CD4-positive, alpha-beta T cell treated with Interleukin-6 at 100 ng/mL for 8 hours (primary cell): ENCODE measurements at places on chromosomes 2 and 18.

DNA sequence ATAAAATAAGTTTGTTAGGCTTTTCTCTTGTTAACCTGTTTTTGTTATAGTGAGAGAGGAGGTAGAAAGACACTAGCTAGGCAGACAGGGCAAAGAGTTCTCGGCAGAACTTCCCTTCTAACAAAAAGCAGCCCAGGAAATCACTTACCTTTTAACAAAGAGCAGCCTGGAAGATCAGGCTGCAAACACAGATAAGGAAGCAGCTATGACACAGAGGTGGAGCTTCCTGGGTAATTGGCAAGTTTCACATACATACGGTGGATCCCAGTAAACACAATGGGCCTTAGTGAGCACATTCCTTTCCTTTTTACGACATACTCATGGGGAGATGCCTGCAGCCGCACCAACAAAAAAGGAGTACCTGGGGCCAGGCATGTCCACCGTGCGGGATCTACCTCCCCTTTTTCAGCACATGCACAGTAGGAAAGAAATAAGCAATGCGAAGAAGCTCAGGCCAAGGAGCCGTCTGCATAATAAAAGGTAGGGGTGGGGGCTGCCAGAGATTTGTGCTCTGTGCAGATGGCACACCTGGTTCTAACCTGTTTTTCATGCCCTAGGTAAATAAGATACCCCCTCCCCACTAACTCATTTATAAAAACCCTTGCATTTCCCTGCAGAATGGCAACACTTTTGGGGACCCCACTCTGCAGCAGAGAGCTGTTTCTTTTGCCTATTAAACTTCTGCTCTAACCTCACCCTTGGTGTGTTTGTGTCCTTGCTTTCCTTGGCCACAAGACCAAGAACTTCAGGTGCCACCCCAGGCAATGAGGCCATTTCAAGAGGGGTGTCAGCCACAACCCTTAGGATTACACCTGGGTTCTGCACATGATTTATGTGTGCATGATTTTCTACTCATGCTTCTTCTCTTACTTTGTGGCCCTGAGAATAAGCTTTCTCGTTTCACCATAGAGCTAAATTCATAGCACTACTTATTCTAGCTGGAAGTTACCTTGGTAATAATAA is 26.5 kb downstream of the MDH1 start:
- no peak for DNase-seq

DNA sequence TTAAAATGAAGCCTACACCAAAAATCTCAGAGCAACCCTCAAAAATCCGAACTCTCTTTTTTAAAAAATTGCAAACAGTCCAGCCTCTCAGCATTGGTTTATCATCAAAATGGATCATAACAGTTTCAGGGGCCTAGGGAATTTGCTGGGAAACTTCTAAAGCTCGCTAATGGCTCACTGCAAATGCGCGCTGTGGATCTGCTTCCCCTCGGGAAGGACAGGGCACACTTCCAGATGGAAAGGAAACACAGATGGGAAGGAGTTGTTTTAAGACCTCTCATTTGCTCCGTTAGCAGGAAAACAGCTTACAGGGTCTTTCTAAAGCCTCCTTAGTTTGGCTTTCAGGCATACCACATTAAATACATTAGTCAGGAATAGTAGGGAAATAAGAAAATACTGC is 27.2 kb downstream of the FECH start:
- DNase-seq, result no peak

DNA sequence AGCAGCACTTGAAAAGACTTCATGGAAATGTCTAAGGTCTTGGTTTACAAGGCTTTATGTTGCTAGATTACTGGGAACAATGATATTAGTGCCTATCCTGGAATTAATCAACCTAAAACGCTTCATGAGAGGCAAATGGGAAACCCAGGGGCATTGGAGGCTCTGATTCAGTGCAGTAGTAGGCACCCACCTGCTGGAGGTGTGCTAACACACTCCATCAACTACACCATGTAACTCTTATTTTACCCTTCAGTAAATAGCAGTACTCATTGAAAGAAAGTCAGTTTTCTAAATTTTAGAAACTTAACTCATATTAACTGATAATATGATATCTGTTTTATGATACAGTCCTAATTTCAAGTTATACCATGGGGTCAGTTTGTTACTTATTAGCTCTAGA is 17.4 kb upstream of the HNRNPA3 start:
- DNase-seq, result no peak

GRCh38 chr2:8569332-8569930 is 112.4 kb upstream of the ID2 start:
- no peak for DNase-seq

- no peak for DNase-seq
Measured at GRCh38 chr2:3600256-3600855, 5.4 kb downstream of the COLEC11 start.

DNA sequence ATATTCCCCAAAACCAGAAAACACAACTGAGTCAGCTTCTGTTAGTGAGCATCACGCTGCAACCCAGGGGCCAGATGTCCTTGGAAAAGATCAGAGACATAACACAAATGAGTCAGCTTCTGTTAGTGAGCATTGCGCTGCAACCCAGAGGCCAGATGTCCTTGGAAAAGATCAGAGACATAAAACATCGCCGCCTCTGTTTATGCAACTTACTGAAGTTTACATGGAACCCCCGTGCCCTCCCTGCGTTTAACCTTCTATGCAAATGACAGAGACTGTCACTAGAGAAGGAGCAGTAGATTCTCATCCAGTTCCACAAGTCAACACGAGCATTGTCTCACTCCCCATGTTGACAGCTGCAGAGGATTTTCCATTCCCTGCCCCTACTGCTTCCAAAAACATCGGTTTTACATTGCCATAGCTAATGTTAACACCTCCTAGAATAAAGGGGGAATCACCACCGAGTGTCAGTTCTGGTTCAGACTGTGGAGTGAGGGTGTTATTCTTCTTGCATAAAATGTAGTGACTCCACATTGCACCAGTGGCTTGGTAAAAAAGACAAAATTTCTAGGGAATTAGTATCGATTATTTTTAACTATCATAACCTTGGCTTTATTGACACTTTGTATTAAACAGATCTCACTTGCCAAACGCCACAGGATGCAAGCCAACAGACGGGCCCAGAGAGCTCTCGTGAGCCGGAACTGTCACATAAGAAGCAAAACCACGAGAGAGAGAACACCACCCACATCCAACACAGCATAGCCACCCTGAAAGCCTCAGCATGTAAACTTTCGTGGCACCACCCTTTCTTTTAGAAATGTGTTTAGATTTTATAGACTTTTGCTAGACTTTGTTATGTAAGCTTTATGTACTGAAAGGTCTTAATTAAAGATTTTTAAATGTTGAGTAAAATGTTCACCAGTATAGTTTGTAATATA is 87.7 kb downstream of the SH3YL1 start:
- DNase-seq, result peak; percentile 70

DNA sequence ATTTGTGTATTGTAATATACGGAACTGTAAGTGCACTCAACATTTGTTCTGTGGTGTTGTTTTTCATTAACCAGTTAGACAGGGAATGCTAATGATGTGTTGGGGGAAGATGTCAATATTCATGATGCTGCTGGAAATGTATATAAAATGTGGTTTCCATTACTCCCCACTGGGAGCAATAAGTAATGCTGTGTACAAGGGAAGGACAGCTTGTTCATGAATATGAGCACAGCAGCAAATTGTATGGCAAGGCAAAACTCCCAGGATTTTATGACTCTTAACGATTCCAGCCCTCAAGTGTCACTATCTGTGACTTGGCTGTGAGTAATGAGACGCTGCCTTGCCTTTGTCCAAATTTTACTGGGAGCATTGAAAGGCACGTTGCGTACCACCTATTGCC is 312.4 kb upstream of the DDX18 start:
- DNase-seq, result no peak

DNA sequence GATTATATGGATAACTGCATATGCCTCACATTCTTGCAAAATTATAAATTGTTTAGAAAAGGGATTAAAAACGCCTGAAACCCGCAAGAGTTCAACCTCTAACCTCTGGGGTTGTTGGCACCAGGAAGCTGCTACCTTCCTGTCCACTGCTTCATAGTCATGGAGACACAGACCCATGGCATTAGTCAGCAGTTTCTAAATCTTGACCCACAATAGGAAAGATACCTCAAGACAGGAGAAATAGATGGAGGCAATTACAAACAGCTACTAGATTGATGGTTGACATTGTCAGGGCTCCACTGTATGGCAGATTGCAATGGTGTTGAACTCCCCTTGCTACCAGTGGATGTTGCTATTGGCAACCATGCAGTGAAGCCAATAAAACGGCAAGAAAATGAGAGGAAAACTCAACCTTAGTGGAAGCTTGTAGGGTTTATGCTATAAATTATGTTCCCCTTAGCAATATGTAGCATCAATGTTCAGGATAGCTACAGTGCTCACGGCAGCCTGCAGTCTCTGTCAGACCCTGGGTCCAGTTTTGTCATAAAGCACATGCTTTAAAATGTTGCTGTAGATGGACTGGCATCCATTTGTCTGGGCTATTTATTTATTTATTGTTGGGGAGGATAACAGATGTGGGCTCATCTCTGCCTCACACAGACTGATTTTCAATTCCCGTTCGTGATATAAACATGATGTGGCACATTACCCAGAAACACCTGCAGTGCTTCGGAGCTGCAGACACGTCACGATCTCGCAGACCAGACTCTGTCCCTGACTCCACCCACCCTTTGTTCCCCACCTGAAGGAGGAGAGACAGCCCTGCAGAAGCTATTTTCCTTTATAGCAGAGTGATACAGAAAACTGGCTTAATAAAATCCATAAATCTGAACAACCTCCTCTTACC is 233.4 kb downstream of the AGPS start:
- no peak for DNase-seq

DNA sequence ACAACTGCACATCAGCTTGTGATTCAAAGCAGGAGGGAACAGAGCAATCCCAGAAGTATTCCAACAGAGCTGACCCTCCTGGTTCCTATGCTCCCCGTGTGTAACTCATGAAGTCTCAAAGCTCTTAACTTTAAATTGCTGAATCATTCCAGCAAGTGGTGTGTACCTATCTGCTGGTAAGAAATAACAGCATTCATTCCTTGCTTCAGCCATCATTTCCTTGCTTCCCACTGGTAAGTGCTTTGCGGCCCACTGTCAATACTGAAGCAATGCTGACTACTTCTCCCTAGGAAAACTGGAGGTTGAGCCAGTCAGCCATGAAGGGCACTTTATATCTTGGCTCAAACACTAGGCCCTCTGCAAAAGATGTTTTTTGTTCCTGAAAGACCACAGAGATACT is 222.4 kb downstream of the EXOC6B start:
- DNase-seq, result no peak

- no peak for DNase-seq
Measured at GRCh38 chr2:129262934-129263333, 716.5 kb upstream of the RAB6C start.

DNA sequence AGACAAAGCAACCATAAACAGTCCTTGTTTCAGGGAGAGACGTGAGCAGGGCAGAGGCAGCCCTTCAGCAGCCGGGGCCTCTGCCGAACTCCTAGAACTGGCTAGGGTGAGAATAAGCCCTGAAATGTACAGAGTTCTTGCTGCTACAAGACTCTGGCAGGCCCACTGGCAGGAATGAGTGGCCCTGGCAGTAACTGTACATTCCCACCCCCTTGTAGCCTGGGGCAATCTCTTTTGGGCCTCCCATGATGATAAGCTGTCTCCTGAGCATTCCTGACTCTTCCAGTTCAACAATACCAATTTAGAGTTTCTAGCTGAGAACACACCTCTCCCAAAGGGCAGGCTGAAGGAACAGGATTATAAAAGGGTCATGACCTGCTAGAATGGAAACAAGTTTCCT is 54.3 kb downstream of the HAUS1 start:
- no peak for DNase-seq

GRCh38 chr2:234661175-234661574 is 164.3 kb upstream of the ARL4C start:
- DNase-seq, result no peak

DNA sequence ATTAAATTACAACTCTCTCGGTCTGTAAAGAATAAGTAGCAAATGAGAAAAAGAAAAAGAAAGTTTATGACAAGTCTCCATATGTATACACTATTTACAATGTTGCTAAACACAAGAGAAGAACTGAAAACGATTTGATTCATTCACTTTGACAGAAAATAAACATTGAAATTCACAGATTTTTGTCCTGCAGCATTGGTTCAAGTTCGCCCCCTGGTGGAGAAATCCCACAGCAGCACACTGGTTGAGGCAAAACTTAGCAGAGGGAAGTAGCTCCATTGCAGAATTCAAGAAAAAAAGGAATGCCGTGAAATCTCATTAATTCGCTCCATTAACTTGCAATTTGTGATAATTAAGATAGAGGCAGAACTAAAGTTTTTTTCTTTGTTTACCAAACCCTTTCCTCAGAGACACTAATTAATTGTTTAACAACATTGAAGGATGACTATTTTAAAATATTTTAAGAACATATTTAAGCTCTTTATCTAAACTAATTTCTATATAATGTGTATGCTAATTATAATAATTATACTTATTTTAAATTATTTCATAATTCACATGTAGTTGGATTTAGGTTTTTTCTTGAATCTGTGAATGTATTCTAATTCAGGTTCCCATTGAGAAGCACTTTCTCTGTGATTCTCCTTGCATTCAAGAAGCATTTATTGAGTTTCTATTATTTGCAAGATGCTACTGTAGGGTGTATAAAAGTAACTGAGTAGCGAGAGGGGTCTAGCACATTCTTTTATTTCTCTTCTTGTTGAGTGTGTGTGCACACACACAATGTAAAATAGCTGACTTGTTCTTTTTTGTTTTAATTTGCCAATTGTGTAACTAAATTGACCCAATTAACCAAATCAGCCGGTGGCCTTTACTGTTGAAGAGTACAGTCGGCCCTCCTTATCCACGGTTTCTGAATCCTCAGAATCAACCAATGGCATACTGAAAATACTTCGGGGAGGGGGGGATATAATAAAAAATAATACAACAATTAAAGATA is 74.1 kb downstream of the COL4A3 start:
- peak; percentile 48 for DNase-seq

- DNase-seq, result no peak
Measured at GRCh38 chr18:26414901-26415440, 133.4 kb downstream of the KCTD1 start.

DNA sequence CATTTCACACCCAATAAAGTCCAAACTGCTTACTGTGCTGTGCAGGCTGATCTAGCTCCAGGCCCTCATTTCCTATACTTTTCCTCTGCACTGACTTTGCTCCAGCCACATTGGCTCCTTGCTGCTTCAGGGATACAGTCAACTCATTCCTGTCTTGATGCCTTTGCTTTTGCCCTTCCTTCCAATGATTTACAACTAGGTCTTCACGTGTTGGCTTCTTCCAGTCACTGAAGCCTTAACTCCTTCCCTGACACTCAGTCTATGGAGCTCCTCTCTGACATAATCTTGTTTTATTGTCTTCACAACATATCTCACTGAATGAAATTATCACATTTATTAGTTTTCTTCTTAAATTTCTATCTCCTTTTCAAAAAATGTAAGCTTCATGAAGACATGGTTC is 16.9 kb upstream of the C18orf32 start:
- no peak for DNase-seq
